Esophagus mucosa (tissue), 1 donor: ENCODE measurements at places on chromosomes 16 and 17. TPM values are rescaled to one million over a fixed set of nuclear protein-coding genes. Genes with fewer than 3 reads are reported as not detected.

PMP22 gene
- 6.3 TPM for total RNA-seq

FLII gene
- total RNA-seq: 210 TPM

HAS3 gene
- 72.2 TPM for total RNA-seq

ZNF646 gene
- total RNA-seq: 9.0 TPM

TMEM100 gene
- 0.76 TPM for total RNA-seq

OTOP3 gene
- 14.7 TPM for total RNA-seq

C16orf96 gene
- total RNA-seq: 0.04 TPM

SYNGR3 gene
- 0.16 TPM for total RNA-seq

CA5A gene
- total RNA-seq: not detected

GAS7 gene
- 17.3 TPM for total RNA-seq

KRT36 gene
- total RNA-seq: not detected

CACNA1G gene
- 0.08 TPM for total RNA-seq

SCGB1C2 gene
- total RNA-seq: not detected

SPATA22 gene
- not detected for total RNA-seq

PHKB gene
- total RNA-seq: 47.9 TPM

ITGB3 gene
- 1.7 TPM for total RNA-seq

HASPIN gene
- total RNA-seq: 3.4 TPM

IRX3 gene
- 38.9 TPM for total RNA-seq

KRT28 gene
- not detected for total RNA-seq
